ENCODE measurements at places on chromosomes 12 and 14. TPM values are rescaled to one million over a fixed set of nuclear protein-coding genes. Genes with fewer than 3 reads are reported as not detected.

The OAS3 gene
- total RNA-seq: 7.4 TPM

GRCh38 chr14:104115131-104115600 lies 23.2 kb upstream of the KIF26A start:
- peak; percentile 1 for DNase-seq

DNA sequence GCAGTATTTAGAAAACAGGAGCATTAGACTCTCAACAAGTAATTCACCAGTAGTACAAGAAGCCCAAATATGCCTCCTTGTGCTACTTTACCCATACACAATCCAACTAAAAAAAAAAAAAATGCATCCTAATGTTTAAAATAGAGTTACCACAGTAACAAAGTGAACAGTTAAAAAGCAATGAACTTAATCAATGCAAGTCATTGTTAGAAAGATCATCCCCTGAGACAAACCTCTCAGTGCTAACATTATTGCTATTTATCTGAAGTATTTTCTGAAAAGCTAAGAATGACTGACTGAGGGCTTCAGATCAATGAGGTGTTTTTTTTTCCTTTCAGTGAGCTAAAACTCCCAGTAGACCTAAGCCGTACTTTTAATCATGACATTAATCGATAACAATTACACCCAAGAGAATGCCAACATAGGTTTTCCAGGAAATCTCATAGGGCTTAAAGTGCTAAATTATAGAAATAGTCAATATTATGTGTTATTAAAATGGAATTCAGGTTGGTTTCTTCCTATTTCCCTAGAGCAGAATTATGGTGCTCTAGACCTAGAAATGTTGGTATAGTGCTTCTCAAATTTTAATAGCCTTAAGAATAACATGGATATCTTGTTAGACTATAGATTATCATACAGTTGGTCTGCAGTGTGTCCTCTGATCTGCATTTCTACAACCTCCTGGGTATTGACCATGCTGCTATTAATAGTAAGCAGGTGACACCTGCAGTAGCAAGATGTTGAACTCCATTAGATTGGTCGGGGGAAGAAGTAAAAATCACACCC lies 123.0 kb downstream of the PRKD1 start:
- DNase-seq: no peak

DNA sequence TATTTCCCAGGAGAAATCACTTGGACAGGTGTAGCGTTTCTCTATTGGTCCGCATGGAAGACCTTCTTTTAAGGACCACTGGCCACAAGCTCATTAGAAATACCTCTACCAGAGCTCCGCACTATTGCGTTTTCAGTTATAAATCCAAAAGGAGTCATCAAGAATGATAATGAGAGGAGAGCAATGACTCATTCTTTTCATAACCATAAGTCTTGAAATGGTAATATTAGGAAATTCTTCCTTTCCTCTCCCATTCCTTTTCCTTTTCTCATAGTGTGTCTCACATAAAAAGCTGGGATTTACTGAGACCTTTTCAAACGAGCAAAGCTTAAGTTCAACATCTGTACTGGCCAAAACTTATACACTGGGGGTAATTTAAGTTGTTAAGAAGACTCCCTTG lies 215.7 kb downstream of the CPNE8 start:
- DNase-seq: no peak

The KRT79 gene
- total RNA-seq: not detected

DNA sequence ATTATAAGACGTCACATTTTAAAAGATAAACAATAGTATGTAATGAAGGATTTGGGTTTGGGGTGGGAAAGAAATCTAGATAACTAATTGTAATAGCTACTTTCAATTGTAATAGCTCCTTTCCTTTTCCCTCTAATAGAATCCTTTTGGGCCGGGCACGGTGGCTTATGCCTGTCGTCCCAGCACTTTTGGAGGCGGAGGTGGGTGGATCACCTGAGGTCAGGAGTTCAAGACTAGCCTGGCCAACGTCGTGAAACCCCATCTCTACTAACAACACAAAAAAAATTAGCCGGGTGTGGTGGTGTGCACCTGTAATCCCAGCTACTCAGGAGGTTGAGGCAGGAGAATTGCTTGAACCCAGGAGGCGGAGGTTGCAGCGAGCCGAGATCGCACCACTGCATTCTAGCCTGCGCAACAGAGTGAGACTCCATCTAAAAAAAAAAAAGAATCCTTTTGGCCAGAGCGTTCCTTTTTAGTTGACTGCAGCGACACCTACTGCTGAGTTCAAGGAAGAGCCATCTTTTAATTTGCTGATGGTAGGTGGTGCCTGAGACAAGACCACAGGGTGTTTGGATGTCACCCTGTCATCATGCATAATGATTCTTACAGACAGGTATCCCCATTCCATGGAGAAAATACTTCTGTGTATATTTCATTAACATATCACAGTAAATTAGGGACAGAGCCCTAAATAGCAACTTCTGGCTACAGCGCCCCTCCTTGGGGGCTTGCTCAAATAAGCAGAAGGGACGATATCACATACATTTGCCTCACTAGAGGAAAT lies 79.5 kb downstream of the ARMH4 start:
- DNase-seq: peak; percentile 54

DNA sequence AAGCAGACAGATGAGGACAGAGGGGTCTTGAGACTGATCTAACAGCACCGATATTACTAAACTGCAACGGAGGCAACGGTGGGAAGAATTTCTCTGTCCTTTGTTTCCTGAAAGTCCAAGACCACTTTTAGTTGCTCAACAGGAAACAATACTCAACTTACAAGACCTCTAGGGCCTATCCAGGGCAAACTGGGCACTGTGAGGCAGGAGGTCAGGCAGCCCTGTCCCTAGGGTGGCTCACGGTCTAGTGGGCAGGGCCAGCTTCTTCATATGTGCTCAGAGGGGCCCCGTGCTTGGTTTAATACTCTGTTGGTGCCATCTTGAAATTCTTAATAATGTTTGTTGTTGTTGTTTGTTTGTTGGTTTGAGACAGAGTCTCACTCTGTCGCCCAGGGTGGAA lies 14.2 kb downstream of the SSH1 start:
- DNase-seq: no peak

- DNase-seq: no peak
These were observed 586.8 kb upstream of the LMO3 start for GRCh38 chr12:17192721-17193120.

The KDM2B gene
- 32.1 TPM for total RNA-seq

DNA sequence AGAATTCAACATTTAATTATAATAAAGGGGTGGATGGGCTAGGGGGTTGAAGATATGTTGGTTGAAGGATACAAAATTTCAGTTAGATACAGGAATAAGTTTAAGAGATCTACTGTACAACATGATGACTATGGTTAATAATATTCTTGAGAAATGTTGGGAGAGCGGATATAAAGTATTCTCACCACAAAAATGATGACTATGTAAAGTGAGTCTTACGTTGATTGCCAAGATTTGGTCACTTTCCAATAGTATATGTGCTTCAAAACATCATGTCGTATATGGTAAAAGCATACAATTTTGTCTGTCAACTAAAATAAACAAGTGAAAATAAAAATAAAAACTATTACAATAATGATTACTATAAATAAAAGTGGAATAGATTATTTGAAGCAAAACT lies 802.0 kb downstream of the C12orf50 start:
- no peak for DNase-seq

The TAS2R42 gene
- not detected for total RNA-seq

The OSGEP gene
- 83.6 TPM for total RNA-seq

GRCh38 chr12:101564912-101565311 lies 29.9 kb upstream of the MYBPC1 start:
- DNase-seq: no peak

The SLC38A1 gene
- total RNA-seq: 101 TPM

The PTPRR gene
- 0.39 TPM for total RNA-seq

GRCh38 chr14:31080484-31080883 lies 54.3 kb upstream of the STRN3 start:
- no peak for DNase-seq

GRCh38 chr12:3317481-3317815 lies 173.6 kb upstream of the PRMT8 start:
- DNase-seq: no peak

The PLEKHD1 gene
- 4.3 TPM for total RNA-seq

- DNase-seq: no peak
These were observed 174.5 kb upstream of the CNOT2 start for GRCh38 chr12:70068743-70069142.

GRCh38 chr12:116520801-116521471 lies 38.2 kb upstream of the MAP1LC3B2 start:
- DNase-seq: no peak

DNA sequence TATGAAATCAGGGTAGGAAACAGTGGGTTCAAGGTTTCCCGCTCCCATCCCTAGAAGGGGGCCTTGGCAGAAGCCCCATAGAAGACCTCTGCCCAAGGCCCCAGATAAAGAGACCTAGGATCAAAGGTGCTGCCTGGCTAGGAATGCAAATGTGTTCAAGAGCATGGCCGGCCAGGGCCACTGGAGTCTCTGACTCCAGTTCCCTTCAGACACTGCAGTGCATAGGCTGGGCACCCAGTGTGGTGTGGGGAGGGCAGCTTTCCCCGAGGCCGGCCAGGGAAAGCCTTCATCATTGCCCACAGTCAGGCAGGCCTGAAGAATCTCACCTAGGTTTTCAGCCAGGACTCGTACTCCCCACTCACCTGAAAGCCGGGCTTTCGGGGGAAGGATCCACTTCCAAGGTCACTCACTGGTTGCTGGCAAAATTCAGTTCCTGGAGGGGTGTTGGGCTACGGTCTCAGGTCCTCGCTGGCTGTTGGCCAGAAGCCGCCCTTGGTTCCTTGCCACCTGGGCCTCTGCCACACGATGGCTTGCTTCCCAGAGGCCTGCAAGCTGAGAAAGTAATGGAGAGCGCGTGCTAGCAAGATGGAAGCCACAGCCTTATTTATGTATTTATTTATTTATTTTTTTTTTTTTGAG lies 9.7 kb upstream of the PEBP1 start:
- peak; percentile 95 for DNase-seq

DNA sequence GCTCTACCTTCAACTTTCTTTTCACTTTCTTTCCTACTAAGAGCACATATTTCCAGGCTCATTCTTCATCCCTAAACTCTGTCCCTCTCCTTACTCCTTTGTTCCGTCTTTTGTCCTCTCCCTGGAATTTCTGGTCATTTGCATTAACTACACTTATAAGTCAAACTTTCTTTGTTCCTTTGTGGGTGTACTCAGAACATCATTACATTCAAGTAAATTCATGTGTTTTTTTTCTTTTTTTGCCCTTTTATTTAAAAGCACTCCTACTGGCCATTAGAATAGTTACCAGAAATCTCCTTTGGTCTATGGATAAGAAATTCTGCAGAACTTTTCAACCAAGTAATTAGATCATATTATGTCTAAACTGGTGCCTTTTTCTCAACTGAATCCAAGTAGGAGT lies 802.6 kb downstream of the DIO2 start:
- no peak for DNase-seq

GRCh38 chr12:49013428-49013827 lies 5.1 kb downstream of the PRKAG1 start:
- DNase-seq: no peak

The MIPOL1 gene
- total RNA-seq: 17.0 TPM

The CABP1 gene
- total RNA-seq: 1.4 TPM

DNA sequence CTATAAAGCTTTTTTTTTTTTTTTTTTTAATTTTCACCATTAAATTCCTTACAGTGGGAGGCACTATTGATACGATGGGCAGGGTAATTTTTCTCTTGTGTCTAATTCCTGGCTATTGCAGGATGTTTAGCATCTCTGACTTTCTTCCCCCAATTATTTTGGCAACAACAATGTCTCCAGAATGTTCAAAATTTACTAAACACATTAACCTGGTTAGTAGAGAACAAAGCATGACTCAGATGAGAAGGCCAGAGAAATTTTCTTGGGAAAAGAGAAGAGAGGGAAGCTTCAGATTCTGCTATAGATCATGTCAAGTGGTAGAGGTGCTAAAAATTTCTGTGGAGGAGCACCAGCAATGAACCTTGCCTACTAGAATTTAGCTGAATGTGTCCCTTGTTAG lies 171.5 kb upstream of the PRICKLE1 start:
- no peak for DNase-seq

The RNASE1 gene
- total RNA-seq: 81.4 TPM

DNA sequence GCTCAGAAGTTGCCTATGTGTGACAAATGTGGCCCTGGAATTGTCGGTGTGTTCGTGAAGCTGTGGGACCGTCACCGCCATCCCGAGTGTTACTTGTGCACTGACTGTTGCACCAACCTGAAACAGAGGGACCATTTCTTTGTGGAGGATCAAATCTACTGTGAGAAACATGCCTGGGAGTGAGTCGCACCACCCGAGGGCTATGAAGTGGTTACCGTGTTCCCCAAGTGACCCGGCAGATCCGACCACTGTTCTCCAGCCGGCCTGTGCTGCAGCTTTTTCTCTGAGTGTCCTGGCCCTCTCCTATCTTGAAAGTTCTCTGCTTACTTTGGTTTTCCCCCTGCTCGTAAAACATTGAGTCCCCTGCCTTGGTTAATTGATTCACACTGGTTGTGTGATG lies 65.3 kb downstream of the VCPKMT start:
- no peak for DNase-seq

The TMEM30B gene
- total RNA-seq: 153 TPM

The MMP14 gene
- 119 TPM for total RNA-seq

- DNase-seq: no peak
These were observed 32.2 kb upstream of the NPFF start for GRCh38 chr12:53539526-53539925.

The SLC38A2 gene
- 336 TPM for total RNA-seq

DNA sequence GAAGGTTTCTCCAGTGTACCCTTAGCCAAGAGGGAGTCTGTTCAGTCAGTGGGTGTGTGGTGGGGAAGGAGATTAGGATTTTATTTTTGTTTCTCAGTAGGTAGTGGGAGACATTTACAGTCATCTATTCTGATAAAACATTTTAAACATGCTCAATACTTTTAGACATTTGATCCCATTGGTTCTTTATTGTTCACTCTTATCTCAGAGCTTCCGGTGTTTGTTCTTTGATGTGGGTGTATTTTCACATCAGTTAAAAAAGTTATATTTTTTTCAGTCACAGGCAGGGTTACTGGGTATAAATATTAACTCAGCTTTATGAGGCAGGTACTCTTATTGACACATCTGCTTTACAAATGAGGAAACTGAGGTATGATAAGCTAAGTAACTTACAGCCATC lies 43.3 kb upstream of the LRRK2 start:
- DNase-seq: no peak

- no peak for DNase-seq
These were observed 133.3 kb downstream of the MON2 start for GRCh38 chr12:62599854-62600437.

The GUCY2C gene
- not detected for total RNA-seq

DNA sequence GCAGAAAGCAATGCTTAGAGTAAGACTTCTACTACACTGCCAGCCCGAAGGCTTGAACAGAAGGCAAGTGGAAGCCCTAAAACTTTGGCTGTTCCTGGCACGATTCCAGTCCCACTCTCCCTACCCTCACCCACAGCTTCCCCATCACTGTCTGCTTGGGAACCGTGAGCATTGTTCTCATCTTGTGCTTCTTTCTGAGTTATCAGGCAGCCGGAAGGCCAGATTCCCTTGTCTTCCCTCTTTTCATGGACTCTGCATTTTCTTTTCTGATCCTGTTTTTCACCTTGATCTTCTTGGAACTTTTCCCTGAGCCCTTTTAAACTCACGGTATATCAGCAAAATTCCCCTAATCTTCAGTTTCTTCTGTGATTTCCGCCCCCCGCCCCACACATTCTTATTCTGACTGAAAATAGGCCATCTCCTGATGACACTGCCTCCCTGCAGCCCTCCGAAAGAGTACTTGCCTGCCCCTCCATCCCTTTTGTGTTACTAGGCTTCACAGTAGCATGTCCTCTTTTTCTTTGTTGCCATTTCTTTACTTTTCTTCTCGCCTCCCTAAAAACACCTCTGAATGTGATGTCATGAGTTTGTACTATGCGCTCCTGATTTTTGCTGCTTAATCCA lies 29.9 kb downstream of the RCOR1 start:
- no peak for DNase-seq

GRCh38 chr12:575129-575502 lies 88.1 kb downstream of the NINJ2 start:
- no peak for DNase-seq

The ACRBP gene
- total RNA-seq: 9.6 TPM
